ENCODE measurements at places on chromosomes 12 and 14. TPM values are rescaled to one million over a fixed set of nuclear protein-coding genes. Genes with fewer than 3 reads are reported as not detected.

RPGRIP1 gene
- not detected for total RNA-seq

MAP1LC3B2 gene
- total RNA-seq = 1.2 TPM

RPL10L gene
- total RNA-seq = not detected

SHMT2 gene
- 490 TPM for total RNA-seq

PDE3A gene
- 1.8 TPM for total RNA-seq

PCK2 gene
- total RNA-seq = 127 TPM

AQP5 gene
- not detected for total RNA-seq

KRT6C gene
- not detected for total RNA-seq

IL26 gene
- total RNA-seq = not detected

ORMDL2 gene
- total RNA-seq = 37.0 TPM

Data from kidney epithelial cell (primary cell).